ENCODE measurements at places on chromosomes 11 and 22. TPM values are rescaled to one million over a fixed set of nuclear protein-coding genes. Genes with fewer than 3 reads are reported as not detected.

DNA sequence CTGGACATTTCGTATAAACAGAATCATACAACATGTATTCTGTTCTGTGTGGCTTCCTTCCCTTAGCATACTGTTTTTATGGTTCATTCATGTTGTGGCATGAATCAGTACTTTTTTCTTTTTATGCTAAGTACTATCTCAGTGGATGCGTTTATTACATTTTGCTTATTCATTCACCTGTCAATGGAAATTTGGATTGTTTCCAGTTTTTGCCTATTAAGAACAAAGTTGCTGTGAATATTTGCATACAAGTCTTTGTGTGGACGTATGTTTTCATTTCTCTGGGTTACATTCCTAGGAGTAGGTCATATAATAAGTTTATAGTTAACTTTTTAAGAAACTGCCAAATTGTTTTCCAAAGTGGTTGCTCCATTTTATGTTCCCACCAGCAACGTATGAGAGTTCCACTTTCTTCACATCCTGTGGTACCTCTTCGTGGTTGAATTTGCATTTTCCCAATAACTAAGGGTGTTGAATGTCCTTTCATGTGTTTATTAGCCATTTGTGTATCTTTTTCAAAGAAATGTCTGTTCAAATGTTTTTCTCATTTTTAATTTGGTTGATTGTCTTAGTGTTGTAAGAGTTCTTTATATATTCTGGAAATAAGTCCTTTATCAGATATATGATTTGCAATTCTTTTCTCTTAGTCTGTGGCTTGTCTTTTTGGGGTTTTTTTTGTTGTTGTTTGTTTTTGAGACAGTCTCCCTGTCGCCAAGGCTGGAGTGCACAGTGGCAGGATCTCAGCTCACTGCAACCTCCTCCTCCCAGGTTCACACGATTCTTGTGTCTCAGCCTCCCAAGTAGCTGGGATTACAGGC is 46.0 kb upstream of the MICAL2 start:
- H3K4me1 ChIP-seq = peaks cover 22% of the 10 kb centered on the region
- no peak overlapping the region for H3K4me3 ChIP-seq
- H3K27me3 ChIP-seq = no peaks in the 10 kb centered on the region
- no peaks in the 10 kb centered on the region for H3K36me3 ChIP-seq

GRCh38 chr11:69394234-69394868 is 87.1 kb upstream of the LINC01488 start:
- no peak for DNase-seq
- H3K36me3 ChIP-seq = peaks cover 3% of the 10 kb centered on the region
- H3K27ac ChIP-seq = peak overlapping the region; percentile 81
- H3K4me1 ChIP-seq = peaks cover 35% of the 10 kb centered on the region

- no peaks in the 10 kb centered on the region for H3K4me1 ChIP-seq
- H3K27me3 ChIP-seq = peaks cover 12% of the 10 kb centered on the region
- DNase-seq = no peak
- no peak overlapping the region for H3K4me3 ChIP-seq
Measured at GRCh38 chr11:35260342-35260985, 121.5 kb downstream of the CD44 start.

DNA sequence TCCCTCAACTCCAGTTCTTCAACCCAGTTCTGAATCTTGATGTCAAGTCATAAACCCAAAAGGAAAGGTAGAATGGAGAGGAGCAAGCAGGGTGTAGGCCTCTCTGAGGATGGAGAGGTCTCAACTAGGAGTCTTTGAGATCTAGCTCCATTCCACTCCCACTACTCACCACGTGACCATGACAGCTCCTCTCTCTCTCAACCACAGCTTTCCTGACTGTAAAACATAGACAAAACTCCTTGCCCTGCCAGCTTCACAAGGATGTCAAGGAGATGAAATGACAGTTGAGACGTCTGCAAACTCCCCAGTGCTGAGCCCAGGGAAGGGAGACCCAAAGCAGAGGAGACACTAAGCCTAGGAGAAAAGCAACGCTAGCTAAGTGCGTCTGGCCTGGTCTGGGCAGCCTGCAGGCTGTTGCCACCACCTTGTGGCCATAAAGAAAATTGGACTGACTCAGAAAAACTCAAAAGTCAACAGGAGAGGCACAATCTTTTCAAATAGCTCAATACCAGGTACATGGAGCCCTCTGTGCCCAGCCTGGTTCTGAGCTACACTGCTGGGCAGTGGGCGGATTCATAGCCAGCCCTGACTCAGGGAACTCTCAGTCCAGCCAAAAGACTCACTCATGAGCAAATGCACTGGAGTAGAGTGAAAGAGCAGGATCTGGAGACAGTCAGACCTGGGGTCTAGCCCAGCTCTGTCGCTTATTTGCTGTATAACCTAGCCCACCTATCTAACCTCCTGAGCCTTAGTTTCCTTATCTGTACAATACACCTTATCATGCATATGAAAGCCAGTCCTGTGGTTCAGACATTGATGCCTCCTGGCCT is 3.4 kb downstream of the CLPB start:
- peaks cover 22% of the 10 kb centered on the region for H3K4me1 ChIP-seq
- peak; percentile 16 for DNase-seq
- no peak overlapping the region for H3K27ac ChIP-seq
- peak overlapping the region; percentile 69 for H3K4me3 ChIP-seq

OMP gene
- total RNA-seq = not detected

ZBED4 gene
- total RNA-seq = 44.5 TPM

TSSK2 gene
- total RNA-seq = not detected

GRCh38 chr11:124707829-124708228 is 31.9 kb upstream of the NRGN start:
- no peaks in the 10 kb centered on the region for H3K27me3 ChIP-seq
- no peak for DNase-seq
- no peak overlapping the region for H3K4me3 ChIP-seq
- no peak overlapping the region for H3K27ac ChIP-seq
- no peaks in the 10 kb centered on the region for H3K4me1 ChIP-seq

- H3K4me3 ChIP-seq = peak overlapping the region; percentile 75
- peaks cover 32% of the 10 kb centered on the region for H3K4me1 ChIP-seq
Measured at GRCh38 chr11:116835042-116835772, 2.2 kb downstream of the APOA1 start.
